ENCODE measurements at places on chromosomes 3 and 15.

- no peak for DNase-seq
These were observed 100.8 kb upstream of the AZI2 start for GRCh38 chr3:28449398-28449797.

DNA sequence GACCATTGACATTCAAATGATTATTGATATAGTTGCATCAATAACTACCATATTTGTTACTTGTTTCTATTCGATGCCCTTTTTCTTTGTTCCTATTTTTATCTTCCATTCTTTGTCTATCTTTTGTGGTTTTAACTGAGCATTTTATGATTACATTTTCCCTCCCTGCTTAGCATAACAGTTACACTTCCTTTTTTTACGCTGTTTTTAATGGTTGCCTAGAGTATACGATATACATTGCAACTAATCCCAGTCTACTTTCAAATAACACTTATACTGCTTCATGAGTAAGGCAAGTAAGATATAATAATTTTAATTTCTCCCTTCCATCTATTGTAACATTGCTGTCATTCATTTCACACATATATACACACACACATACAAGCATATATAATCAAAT, 26.3 kb downstream of the COL6A6 start:
- DNase-seq: no peak

DNA sequence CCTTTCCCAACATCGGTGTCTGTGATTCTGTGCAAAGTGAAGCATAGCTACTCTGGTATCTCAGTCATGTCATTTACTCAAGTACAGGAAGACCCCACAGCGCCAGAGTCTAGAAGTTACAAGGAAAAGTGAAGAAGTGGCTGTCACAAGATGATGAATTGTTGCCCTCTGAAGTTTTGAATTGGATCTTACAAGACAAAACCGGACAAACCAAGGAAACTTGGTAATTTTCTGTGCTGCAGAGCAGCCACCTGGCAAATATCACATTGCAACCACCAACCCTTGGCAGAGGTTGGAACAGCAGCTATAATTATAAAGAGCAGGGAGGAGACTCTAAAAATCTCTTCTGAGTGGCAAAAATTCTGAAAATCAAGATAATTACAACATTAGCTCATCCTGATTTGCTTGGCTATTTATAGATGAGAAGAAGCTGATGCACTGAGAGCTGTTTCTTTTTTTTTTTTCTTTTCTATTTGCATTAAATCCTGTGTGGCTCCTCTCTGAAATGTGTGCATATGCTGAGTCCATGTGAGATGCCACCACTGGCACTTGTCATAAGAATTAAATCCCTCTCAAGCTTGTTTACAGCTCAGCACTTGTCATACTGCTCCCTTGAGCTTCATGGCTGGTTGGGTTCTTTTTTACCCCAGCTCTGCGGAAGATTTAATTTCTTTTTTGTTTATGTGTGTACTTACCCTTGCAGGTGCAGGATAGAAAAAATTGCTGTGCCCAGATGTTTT, 68.0 kb upstream of the MNS1 start:
- DNase-seq: no peak

GRCh38 chr3:187027531-187028278, 97.4 kb downstream of the ST6GAL1 start:
- no peak for DNase-seq

GRCh38 chr3:127790882-127791183, 31.5 kb downstream of the MGLL start:
- DNase-seq: no peak

DNA sequence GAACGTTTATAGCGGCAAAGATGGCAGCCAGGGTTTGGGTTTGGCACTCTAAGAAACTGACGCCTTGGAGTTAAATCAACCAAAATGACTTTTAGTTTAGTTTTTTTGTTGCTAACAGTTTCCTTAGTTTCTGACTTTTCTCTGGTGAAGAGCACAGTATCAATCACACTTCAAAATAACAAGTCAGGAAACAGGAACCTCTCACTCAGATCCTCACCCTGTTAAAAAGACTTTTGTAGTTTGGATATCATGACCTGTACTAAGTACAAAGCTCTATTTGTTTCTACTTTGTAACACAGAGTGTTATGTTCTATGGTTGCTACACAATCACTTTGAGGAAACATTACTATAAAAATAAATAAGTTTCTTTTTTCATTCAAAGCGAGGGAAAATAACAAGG, 51.1 kb downstream of the ATP10A start:
- no peak for DNase-seq

DNA sequence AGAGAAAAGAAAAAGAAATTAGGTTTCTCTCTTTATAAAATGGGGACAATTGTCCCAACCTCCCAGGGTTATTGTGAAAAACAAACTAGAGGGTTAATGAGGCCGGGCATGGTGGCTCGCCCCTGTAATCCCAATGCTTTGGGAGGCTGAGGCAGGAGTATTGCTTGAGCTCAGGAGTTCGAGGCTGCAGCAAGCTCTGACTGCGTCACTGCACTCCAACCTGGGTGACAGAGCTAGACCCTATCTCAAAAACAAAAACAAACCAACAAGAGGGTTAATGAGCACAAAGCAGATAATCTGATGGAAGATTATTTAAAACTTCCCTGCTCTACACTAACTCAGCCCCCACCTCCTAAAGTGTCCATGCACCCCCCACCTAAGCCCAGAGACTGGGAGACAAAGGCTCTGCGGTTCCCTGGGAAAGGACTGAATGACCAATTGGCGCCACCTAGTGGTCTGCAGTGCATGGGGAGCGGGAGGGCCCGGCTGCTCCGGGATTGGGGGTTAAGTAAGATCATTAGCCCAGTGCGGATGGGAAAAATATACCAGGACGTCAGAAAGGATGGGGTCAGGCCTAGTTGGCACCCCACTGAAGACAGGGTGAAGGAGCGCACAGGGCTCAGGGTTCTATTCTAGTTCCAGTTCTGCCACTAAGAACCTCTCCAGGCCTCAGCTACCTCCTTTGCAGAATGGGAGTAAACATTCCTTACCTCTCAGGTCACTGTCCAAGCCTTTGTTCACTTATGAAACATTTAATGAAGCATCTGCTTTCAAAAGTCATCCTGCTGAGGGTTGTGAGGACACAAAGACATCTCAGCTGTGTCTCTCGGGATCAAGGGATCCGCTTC, 15.6 kb downstream of the PIF1 start:
- peak; percentile 79 for DNase-seq

DNA sequence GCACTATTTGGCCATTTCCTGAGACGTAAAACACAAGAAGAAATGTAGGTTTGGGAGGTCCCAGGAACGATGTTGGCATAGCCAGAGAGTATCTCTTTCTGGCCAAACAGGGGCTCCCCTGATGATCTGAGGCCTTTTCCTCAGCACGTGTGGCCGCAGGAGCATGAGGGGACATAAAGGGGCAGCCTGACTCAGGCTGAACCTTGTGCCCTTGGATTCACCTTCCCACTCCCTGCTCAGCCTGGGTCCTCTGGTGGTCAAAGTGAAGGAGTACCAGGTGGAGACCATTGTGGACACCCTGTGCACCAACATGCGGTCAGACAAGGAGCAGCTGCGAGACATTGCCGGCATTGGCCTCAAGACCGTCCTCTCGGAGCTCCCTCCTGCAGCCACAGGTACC, 10.6 kb downstream of the CAND2 start:
- DNase-seq: no peak

DNA sequence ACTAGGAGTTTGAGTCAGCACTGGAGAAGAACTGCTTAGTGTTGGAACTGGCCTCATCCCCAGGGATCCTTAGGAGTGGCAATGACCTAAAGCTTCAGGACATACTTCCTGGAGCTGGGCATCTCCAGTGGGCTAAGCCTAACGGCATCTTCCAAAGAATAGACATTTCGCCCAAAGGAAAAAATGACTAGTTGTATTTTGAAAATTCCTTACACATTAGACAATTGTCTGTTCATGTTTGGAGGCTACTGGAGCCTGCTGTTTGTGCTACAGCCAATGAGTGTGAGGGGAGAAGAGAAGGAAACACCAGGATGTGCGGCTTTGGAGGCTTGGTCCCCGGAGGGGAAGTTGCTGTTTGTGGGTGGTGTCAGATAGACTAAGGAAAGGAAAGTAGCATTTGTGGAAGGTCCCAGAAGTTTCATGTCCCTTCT, 77.6 kb downstream of the POLR2M start:
- no peak for DNase-seq

GRCh38 chr15:75313116-75313845, 22.6 kb upstream of the COMMD4 start:
- no peak for DNase-seq

GRCh38 chr15:26550880-26551279, 222.0 kb downstream of the GABRB3 start:
- DNase-seq: no peak

GRCh38 chr3:68249265-68249664, 594.9 kb upstream of the SUCLG2 start:
- no peak for DNase-seq

DNA sequence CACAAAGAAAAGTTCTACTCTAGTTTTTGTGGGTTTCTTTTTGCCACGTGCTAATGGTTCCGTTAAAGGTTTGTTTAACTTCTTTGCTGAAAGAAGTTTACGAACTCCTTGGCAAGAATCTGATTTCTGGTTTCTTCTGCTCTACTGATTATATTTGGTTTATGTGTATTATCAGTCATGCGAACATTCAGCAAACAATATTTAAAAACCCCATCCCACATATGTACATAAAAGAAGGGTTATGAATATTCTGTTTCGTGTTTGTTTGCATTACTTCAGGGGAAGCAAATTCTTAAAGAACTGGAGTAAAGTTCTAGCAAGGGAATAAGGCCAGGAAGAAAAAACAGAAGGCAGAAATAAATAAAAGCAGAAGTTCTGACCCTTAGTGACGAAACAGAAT, 9.8 kb downstream of the LARS2 start:
- DNase-seq: no peak

DNA sequence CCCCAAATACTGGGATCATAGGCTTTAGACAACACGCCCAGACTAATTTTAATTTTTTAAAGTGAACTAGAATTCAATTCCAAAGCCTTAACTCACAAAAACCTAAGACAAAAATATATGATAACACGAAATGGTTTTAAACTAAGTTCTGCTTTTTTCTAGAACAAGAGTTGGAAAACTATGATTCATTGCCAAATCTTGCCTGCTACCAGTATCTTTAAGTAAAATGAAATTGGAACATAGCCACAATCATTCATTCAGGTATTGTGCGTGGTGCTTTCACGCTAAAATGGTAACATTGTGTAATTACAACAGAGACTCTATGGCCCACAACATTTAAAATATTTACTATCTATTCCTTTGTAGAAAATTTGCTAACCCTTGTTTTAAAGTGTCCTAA, 488.0 kb upstream of the ZNF385D start:
- no peak for DNase-seq

DNA sequence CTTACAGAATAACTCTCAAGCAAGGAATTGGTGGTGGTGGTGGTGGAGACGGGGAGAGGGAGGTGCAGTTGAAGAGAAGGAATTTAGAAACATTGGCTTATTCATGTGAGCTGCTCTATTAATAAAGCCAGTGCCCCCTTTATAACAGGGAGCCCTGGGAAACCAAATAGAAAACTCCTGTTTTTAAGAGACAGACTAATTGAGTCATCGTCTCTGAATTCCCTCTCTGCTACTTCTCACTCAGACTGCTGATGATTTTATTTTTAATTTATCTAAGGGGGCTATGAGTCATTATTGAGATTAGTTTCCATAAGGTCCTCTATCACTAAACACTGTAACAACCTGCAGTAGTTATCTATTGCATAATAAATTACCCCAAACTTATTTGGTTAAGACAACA, 145.9 kb upstream of the GALNT15 start:
- DNase-seq: no peak

GRCh38 chr3:124092811-124093210, 100.9 kb upstream of the ROPN1 start:
- DNase-seq: no peak

DNA sequence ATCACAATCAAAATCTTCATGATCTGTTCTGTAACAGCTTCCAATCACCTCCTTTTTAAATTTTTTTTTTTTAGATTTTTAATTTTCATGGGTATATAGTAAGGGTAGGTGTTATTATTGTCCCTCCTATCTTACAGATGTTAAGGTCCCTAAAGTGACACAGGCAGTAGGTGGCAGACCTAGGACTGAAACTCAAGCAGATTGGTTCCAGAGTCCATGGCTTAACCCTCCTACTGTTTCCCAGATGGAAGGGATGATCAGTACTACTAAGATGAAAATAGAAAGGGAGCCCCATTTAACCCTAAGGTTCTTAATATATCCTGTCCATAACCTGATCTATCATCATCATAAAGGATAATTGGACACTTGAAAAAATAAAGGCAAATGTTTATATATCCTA, 57.1 kb downstream of the CHAC1 start:
- no peak for DNase-seq

DNA sequence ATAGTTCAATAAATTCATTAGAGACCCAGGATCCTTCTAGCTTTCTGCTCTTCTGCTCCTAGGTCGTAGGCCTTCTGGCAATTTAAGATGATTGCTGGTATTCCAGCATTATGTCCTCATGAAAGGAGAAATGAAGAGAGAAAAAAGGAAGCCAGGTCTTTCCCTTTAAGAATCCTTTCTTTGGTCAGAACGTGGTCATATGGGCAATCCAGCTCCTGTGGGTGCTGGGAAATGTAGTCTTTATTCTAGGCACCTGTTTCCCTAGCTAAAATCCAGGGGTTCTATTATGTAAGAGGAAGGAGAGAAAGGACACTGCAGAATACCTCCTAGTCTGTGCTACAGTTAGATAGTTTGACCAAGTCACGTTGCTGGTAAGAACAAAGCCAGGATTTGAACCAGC, 35.5 kb upstream of the NR1I2 start:
- no peak for DNase-seq

DNA sequence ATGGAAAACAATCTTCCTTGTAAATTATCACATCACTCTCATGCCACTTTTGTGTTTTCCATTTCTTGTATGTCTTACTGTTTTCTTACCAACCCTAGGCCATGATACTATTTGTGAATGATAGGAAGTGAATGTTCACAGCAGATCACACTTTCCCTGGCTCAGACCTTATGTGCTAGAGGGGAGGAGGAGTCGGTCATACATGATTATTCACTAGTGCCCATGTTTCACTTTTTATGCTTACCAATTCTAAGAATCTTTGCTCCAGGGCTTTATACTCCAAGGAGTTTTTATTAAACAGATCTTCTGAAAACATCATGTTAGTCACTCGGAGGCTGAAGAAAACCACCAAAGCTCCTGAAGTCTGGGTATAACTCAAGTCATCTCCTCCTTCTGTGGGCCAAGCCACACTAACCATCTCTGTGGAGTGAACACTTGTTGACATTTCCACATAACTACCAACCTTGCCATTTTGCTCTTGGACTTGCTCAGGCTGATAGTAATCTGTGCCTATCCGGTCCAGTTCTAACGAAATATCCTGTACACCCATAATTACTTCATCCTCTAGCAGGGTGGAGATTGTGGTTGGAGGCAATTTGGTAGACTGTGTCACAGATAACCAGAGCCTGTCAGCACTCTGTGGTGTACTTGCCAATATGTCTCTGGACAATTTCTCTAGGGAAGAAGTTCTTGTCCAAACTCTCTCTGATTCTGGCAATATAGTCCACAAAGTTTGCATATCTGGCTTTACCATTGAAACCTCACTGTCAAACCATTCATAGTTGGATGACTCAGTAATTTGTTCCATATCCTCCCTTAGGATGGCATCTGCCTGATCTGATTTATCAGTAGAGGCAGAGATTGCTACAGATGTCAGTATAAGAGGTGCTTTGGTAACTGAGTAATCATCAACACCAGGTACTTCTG, 76.8 kb downstream of the IMPG2 start:
- no peak for DNase-seq

- no peak for DNase-seq
These were observed 113.1 kb upstream of the ABHD17C start for GRCh38 chr15:80581976-80582375.

- DNase-seq: no peak
These were observed 73.2 kb downstream of the CORO2B start for GRCh38 chr15:68651916-68652525.

- DNase-seq: no peak
These were observed 72.4 kb downstream of the TBC1D2B start for GRCh38 chr15:78004919-78005634.

Measured in natural killer cell treated with Interleukin-12 subunit alpha and Interleukin-12 subunit beta and Interleukin-15 and Interleukin-18, amount 100 ng/mL, for 72 hours (primary cell).